NCI-H146 (cell line): ENCODE measurements at places on chromosomes 4 and X.

GRCh38 chrX:41580423-41581064 lies 108.2 kb upstream of the GPR34 start:
- no peak for DNase-seq

DNA sequence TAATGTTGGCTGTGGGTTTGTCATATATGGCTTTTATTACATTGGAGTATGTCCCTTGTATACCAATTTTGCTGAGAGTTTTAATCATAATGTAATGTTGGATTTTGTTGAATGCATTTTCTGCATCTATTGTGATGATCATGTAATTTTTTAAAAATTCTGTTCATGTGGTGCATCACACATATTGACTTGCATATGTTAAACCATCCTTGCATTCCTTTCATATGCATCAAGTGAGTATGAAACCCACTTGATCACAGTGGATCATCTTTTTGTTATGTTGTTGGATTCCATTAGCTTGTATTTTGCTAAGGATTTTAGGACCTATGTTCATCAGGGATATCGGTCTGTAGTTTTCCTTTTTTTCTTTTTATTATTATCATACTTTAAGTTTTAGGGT lies 12.1 kb downstream of the HEPH start:
- no peak for DNase-seq

GRCh38 chr4:25131926-25132325 lies 28.3 kb downstream of the SEPSECS start:
- no peak for DNase-seq

DNA sequence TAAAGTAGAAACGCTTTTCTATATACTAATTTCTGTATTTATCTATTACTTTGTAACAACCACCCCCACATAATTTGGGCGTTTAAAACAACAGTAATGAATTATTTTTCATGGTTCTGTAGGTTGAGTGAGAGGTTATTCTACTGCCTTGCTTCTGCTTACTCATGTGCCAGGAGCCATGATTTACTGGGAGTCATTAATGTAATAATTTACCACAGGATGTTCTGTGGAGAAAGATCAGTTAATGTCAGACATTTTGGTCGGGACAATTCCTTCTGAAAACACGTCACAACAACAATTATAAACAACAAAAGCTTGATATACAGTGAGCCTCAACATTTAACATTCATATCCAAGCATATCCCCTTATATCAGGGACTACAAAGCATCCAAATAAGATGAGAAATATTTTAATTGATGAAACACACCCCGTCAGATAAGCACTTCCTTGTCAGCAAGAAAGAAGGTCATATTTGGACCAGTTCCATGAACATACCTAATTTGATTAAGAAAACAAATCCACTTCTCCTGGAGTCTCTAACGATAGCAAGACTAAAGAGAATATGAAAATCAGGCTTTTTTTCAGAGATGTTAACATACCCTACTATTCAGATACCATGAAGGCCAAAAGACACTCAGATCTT lies 238.5 kb downstream of the PRDM5 start:
- no peak for DNase-seq

- no peak for DNase-seq
These were observed 42.7 kb upstream of the CTAG2 start for GRCh38 chrX:154695911-154696675.

DNA sequence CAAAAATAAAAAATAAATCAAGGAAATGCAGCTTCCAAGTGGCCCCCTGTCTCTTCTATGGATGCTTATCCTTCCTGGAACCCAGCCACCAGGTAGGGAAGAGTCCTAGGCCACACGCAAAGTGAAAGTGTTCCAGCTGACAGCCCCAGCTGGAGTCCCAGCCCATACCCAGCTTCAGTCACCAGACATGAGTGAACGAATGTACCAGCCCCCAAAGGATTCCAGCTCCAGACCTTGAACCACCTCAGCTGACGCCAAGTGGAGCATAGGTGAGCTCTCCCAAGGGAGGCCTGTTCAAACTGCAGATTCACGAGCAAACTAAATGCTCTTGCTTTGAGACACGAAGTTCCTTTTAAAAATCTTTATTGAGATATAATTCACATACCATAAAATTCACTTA lies 62.0 kb downstream of the BCOR start:
- no peak for DNase-seq

DNA sequence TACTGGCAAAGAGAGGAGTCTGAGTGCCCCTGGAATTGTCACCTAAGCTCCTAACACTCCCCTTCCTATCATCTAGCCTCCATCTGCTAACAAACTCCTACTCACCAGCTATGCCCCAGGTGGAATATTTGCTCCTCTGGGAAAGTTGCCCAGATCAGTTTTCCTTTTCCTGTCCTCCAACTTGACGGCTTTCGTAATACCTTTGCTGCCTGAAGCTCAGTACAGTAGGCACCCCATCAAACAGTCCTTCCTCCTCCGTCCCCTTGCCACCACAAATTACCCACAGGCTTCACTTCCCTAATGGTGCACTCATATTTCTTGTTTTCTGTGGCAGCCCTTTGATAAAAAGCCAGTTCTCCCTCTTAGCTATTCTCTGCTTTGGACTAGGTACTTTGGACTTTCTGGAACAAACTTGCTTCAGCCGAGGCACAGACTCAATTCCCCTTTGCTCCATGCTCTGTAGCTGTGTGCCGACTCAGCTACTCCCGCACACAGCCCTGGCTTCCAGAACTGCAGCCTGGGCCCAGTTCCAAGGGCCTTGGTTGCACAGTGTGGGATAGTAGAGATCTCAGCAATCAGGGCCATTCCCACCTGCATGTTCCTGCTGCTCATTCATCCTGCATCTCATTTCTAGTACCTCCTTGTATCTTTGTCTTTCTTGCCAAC lies 605.1 kb downstream of the BCOR start:
- no peak for DNase-seq

DNA sequence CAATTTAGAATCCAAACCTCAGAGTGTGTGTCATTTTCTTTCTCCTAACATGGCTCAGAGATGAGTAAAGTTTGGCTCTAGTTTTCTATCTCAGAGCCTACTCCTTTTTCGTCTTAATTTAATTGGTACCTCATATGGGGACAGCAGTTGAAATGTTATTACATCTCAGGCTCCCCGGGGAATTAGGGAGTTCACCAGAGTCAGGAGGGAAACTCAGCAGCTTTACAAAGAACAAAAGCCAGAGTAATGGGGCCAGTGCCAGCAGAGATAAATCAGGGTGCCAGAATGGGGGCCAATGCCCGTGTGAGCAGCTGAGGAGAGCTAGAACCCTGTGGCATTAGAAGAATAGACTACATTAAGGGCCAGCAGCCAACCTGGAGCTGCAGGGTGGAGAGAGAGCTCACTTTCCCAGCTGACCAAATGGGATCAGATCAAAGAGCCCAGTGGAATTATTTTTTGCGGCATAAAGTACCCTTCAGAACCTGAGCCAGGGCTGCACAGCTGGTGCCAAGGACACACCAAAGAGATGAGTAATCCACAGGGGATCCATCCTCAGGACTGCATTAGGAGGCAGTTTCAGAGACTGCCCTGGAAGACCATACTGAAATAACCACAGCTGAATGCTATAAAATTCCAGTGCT lies 207.1 kb upstream of the DKK2 start:
- no peak for DNase-seq

DNA sequence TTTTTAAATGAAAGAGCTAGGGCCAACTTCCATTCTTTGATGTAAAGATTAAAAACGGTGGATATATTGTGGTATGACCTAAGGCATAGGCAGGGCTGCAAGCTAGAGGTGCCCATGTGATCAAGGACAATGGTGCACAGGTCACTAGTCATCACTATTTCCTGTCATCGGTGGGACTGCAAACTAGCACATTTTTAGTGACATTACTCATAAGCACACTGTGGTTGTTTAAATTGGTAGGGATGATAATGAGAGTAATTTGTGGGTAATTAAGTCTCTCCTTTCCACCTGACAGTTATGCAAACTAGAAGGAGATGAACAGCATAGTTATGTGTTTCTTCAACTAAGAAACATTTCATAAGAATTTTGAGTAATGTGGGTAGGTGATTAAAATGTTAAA lies 85.4 kb downstream of the GPRIN3 start:
- peak; percentile 56 for DNase-seq

DNA sequence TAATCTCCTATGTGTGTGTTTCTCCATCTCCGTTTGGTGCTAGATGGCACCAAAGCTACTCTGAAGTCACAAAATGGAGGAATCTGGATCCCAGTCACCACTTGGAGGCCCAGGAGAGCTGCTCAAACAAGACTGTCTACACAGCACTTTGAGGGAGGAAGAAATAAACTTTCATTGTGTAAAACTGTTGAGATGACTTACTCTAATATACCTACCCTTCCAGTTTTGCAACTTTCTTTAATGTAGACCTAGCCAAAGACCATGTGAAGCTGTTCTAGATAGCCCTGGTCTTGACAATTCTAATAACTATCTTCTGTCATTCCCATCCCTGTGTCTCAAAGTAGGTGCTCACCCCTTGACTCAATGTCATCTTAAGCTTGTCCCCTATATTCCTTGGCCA lies 52.8 kb upstream of the TAB3 start:
- no peak for DNase-seq
